AG04450 (cell line): ENCODE measurements at places on chromosomes 1 and 21. TPM values are rescaled to one million over a fixed set of nuclear protein-coding genes. Genes with fewer than 3 reads are reported as not detected.

The PGLYRP3 gene
- polyA plus RNA-seq, result not detected in 2 replicates

The PGM1 gene
- 25.0 and 32.5 TPM in 2 replicates for polyA plus RNA-seq

The NES gene
- 15.7 and 19.2 TPM in 2 replicates for polyA plus RNA-seq

The MYOC gene
- polyA plus RNA-seq, result not detected in 2 replicates

The HAO2 gene
- polyA plus RNA-seq, result not detected in 2 replicates

The CD1B gene
- not detected in 2 replicates for polyA plus RNA-seq

The GJA8 gene
- not detected in 2 replicates for polyA plus RNA-seq

The RNASEL gene
- 4.9 and 6.2 TPM in 2 replicates for polyA plus RNA-seq

The DNASE2B gene
- not detected in 2 replicates for polyA plus RNA-seq

The GBP6 gene
- polyA plus RNA-seq, result not detected in 2 replicates

The TMEM240 gene
- polyA plus RNA-seq, result 5.1 and 7.2 TPM in 2 replicates

The TEX35 gene
- not detected in 2 replicates for polyA plus RNA-seq

The PGBD2 gene
- 4.9 and 6.7 TPM in 2 replicates for polyA plus RNA-seq

The HSPA6 gene
- 0.27 and 0.63 TPM in 2 replicates for polyA plus RNA-seq

The CD48 gene
- not detected in 2 replicates for polyA plus RNA-seq

The CA6 gene
- not detected in 2 replicates for polyA plus RNA-seq

The SNRNP40 gene
- 53.1 and 54.3 TPM in 2 replicates for polyA plus RNA-seq

The BATF3 gene
- polyA plus RNA-seq, result 1.4 and 1.5 TPM in 2 replicates

The TTC22 gene
- not detected in 2 replicates for polyA plus RNA-seq

The OR2AK2 gene
- not detected in 2 replicates for polyA plus RNA-seq

The CEPT1 gene
- 22.6 and 28.6 TPM in 2 replicates for polyA plus RNA-seq

The TMEM69 gene
- polyA plus RNA-seq, result 52.8 and 53.9 TPM in 2 replicates

The CALML6 gene
- 0.21 TPM in 2 replicates for polyA plus RNA-seq

The C1orf146 gene
- not detected in 2 replicates for polyA plus RNA-seq

The TNFRSF14 gene
- polyA plus RNA-seq, result 5.4 and 7.9 TPM in 2 replicates

The CFHR5 gene
- not detected in 2 replicates for polyA plus RNA-seq

The ATAD3C gene
- polyA plus RNA-seq, result 0.04 TPM in 1 of 2 replicates, not detected in the other
